ENCODE measurements at places on chromosomes 7 and 10.

DNA sequence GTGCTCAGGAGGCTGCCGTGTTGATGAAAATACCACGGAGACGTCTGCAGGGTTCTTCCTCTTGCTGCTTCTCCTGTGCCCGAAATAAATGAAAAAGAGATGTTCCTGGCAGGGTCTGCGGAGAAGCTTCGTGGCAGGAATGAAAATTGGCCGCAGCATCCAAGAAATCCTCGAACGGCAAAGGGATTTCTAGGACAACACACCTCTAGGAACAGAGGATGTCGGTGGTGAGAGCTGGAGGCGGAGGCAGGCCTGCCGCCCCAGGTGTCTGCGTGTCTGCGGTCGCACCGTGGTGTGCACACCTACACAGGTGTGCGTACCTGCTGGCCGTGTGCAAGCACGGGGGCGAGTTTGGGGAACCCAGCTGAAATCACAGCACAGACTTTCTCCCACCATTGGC, 43.4 kb downstream of the TMEM130 start:
- DNase-seq, result no peak

GRCh38 chr7:105985229-105985628, 22.2 kb downstream of the CDHR3 start:
- no peak for DNase-seq

DNA sequence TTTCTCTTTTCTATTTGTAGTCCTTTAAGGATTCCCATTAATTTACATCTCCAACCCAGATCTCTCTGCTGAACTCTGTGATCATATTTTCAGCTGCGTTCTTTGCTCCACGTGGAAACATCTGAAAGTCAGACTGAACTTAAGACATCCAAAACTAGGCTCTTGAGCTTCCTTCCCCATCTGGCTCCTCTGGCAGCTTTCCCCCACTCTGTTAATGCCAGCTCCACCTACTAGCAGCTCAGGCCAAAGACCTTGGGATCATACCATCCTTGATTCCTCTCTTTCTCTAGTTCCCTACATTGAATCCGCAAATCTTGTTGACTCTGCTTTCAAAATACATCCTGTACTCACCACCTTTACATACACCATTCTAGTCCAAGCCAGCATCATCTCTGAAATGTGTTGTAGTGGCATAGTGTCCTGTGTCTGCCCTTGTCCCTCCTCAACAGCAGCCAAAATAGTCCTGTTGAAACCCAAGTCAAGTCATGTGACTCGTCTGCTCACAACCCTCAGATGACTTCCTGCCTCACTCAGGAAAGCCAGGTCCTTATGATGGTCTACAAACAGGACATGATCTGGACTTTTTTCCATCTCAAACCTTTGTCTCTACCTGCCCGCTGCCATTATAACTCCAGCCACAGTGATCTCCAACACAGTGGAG, 7.0 kb downstream of the REEP3 start:
- no peak for DNase-seq

DNA sequence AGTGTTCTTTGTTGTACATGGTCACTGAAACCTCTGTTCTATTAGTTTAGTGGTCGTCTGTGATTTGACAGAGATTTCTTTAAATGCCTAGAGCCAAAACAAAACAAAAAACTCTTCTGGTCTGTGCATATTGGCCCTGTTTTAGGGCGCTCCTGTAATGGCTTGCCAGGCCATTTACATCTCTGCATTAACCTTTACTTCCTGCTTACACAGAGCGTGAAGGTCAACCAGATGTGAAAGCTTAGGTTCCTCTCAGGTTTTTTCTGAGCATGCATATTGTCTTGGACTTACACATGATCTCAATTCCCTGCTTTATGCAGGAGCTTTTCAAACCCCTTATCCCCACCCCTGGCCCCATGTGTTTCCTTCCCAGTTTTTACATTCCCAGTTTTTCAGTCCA, 9.6 kb downstream of the ZNF37A start:
- DNase-seq, result no peak

GRCh38 chr10:10047426-10047825, 970.2 kb upstream of the CELF2 start:
- no peak for DNase-seq

DNA sequence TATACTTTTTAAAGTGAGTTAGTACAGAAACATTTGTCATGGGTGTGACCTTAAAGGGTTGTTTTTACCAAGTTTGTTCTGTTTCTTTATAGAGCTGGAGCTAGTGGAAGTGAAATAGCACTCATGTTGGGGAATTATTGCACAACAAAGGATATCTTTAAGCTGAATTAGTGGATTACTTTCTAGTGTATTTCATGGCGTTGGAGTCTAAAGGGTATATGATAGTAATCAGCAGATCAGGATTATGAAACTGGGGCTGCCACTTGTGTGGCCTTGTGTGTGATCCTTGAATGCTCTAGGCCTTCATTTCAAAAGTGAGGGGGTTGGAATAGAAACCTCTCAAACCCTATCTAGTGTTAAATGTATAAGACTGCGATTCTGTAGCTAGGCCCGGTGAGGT, 123.6 kb downstream of the LYZL1 start:
- DNase-seq, result no peak

- DNase-seq, result no peak
Observed at GRCh38 chr7:69090936-69091335, 507.3 kb upstream of the AUTS2 start.

- no peak for DNase-seq
Observed at GRCh38 chr7:65827366-65827765, 45.5 kb upstream of the VKORC1L1 start.

DNA sequence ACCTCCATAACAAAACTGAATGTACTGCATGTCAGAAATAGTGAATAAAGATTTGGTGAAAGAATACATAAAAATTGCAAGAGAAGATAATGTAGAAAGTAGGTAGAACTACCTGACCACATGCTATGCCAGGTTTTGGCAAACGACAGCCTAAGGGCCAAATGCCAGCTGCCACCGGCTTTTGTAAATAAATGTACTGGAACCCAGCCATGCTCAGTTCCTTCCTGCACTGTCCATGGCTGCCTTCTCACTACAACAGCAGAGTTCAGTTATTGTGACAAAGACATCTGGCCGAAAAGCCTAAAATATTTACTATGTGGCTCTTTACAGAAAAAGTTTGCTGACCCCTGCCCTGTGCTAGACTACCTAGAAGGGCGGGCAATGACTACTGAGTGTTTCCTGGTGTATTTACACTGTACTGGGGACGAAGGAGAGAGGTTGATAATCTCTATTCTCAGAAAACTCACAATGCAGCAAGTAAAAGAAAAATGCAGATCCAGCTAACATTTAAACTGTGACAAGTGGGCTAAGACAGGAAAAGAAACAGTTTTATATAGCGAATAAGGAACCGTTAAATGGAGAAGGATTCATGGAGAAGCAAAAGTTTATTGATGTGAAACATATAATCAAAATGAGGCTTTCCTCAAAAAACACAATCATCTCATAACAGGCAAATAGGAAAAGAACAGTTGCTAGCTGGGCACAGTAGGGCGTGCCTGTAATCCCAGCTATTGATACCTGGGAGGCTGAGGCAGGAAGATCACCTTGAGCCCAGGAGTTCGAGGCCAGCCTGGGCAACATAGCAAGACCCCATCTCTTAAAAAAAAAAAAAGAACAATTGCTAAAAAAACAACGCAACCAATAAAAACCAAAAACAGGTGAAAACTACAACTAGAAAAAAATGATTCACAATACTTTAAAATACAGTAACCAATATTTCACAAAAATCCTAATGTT, 13.7 kb downstream of the KIN start:
- DNase-seq, result no peak

DNA sequence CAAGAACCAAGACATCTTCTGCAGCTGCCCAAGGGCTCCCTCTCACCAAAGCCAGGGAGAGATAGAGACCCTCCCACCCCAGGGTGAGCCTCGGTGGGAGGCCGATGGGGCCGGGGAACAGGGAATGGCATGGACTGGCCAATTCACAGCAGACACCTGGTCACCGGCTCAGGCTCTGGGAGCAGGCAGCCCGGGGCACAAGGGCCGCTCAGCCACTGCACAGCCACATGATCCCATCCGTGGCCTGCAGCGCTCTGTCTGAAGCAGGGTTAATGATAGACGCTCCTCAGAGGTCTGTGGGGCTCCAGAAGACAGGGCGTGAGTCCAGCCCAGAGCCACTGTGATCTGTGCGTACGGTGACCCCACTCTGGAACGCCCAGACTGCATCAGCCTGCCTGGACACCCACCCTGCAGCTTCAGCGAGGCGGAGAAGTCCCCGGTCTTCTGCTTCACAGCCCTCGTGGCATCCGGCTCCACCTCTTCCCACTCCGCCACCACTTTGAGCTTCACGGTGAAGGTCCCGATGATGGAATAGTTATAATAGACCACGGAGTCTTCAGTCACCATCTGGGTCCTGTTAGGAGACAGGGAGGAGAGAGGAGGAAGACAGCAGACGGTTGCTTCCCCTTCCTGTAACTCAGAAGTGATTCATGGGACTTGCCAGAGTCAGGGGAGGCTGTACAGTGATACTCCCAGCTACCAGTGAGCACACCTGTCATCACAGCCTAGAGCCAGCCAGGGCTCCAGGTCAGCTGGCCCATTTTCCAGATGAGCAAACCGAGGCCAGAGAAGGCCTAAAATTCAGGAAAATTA, 14.0 kb downstream of the TMEM130 start:
- no peak for DNase-seq

GRCh38 chr7:97120713-97121457, 3.4 kb downstream of the SDHAF3 start:
- no peak for DNase-seq

DNA sequence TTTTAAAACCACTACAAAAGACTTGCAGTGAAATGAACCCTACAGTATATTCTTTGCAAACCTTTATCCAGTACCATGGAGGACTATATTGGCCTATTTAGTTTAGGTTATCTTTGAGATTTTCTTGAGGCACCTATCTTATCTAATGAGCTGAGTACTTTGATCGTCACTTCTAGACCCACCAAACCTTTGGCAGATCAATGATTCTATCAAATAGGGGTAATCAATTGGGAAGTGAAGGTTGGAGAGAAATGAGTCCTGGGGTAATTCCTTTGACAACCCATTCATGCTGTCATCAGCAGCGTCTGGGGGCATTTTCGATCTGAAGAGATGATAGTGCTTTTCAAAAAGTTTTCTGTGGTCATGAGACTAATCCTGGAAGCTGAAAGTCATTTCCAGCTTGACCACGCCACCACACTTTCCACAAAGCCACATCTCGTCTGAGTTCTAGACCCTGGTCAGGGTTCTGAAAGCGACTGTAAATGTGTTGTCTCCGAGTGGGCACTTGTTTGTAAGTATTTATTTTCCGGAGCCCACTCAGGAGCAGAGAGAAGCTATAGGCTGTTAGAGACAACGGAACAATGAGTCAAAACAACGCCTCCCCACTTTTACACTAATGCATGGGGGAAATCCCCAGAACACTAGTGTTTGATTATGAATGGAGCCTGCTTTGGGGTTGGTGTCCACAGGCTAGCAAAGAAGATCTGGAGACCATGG, 4.8 kb downstream of the EGR2 start:
- no peak for DNase-seq

DNA sequence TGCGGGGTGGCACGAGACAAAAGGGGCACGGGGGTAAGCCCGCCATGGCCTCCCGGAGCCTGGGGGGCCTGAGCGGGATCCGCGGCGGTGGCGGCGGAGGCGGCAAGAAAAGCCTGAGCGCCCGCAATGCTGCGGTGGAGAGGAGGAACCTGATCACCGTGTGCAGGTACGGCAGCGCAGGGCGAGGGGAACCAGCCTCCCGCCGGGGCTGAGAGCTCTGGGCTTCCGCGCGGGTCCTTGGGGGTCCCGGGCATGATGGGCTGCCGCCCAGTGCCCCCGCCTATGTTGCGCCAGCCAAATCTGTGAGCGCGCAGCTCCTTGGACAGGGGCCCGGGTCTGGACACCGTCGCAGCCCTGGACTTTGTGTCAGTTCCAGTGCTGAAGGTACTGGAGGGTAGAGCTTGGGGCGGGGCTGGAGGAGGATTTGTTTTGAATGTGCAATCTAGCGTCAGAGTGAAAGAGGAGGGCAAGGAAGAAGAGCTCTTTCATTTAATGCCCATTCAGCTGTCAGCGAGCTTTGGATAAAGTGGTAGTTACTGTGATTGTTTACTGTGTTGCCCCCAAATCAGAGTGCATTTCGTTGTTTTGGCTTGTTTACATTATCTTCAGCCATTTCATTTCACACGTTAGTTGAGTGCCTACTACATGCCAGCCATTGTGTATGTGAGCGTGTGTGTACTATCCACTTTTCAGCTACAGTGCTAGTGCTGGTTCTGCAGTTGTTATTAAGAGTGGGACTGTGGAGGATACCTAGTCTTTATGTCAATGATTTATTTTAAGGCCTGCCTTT, 777 bp downstream of the RUNDC3B start:
- DNase-seq, result peak; percentile 1

- no peak for DNase-seq
Observed at GRCh38 chr10:70565556-70566514, 36.7 kb downstream of the PRF1 start.

- peak; percentile 20 for DNase-seq
Observed at GRCh38 chr10:122421054-122421625, 33.3 kb upstream of the ARMS2 start.

- no peak for DNase-seq
Observed at GRCh38 chr7:134356421-134356936, 39.7 kb upstream of the SLC35B4 start.

DNA sequence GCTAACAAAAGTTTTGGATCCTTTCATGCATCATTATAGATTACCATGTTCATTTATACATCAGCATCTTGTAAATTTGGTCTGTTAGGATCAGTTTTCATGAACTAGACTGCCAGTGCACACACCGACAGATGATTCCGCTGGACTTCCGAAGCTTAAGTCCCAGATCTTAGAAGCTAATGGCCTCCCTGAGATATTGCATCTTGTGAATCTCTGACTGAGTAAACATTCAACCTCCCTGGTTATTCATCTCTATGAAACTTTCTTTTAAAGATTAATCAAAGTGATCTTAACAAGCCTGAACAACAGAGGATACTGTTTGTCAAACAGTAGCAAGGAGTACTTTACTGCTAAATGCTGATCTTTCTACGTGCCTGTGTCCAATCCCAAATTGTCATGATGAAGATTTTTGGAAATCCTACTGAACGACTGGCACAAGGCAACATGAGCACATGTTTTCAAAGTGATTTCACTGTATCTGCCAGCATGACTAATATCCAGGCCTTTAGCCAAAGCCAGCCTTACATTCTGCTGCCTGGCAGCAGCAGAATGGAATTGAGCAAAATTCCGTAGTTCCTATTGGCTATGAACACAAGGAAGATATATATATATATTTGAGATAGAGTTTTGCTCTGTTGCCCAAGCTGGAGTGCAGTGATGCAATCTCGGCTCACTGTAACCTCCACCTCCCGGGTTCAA, 91.3 kb upstream of the ANK3 start:
- no peak for DNase-seq

All from CD8-positive, alpha-beta memory T cell (primary cell).